A549 treated with GW870086 at 1 μM for 4 hours (cell line): ENCODE measurements at places on chromosomes 5 and 9. TPM values are rescaled to one million over a fixed set of nuclear protein-coding genes. Genes with fewer than 3 reads are reported as not detected.

Gene NUTM2G
- not detected in 5 replicates for total RNA-seq

Gene ABLIM3
- 10.7 to 13.6 TPM (median 11.1 TPM) in 5 replicates for total RNA-seq

Gene ARSI
- total RNA-seq, result 28.6 to 39.5 TPM (median 34.0 TPM) in 5 replicates

Gene PCDHAC2
- 4.0 to 5.0 TPM (median 4.4 TPM) in 5 replicates for total RNA-seq

Gene MEF2C
- 0.02 to 0.09 TPM in 2 of 5 replicates, not detected in the others for total RNA-seq

Gene ZNF367
- total RNA-seq, result 3.4 to 5.5 TPM (median 4.5 TPM) in 5 replicates

Gene CDC23
- total RNA-seq, result 21.5 to 37.9 TPM (median 27.9 TPM) in 5 replicates

Gene OGN
- total RNA-seq, result not detected in 5 replicates

Gene GHR
- total RNA-seq, result 0.03 to 0.07 TPM (median 0.06 TPM) in 4 of 5 replicates, not detected in the other

Gene DDX4
- total RNA-seq, result not detected in 5 replicates

Gene PCDHB5
- 0.94 to 1.8 TPM (median 1.5 TPM) in 5 replicates for total RNA-seq

Gene DRD1
- 0.13 to 0.23 TPM (median 0.17 TPM) in 5 replicates for total RNA-seq

Gene GPR150
- 0.08 to 0.27 TPM (median 0.21 TPM) in 3 of 5 replicates, not detected in the others for total RNA-seq

Gene IL5
- not detected in 5 replicates for total RNA-seq

Gene NSG2
- 0.25 TPM in 1 of 5 replicates, not detected in the others for total RNA-seq

Gene FGFR4
- total RNA-seq, result 18.1 to 25.8 TPM (median 22.7 TPM) in 5 replicates

Gene PDE8B
- total RNA-seq, result 1.5 to 2.1 TPM (median 1.7 TPM) in 5 replicates

Gene CENPK
- total RNA-seq, result 27.9 to 33.3 TPM (median 31.4 TPM) in 5 replicates

Gene LVRN
- total RNA-seq, result 0.06 to 0.08 TPM (median 0.07 TPM) in 3 of 5 replicates, not detected in the others

Gene TMEM215
- total RNA-seq, result 0.03 TPM in 2 of 5 replicates, not detected in the others

Gene CCL27
- total RNA-seq, result 0.19 TPM in 1 of 5 replicates, not detected in the others

Gene PCDHB9
- total RNA-seq, result 0.05 TPM in 1 of 5 replicates, not detected in the others

Gene CATSPER3
- total RNA-seq, result 0.19 to 0.50 TPM (median 0.37 TPM) in 5 replicates

Gene SPZ1
- total RNA-seq, result not detected in 5 replicates

Gene C9
- not detected in 5 replicates for total RNA-seq

Gene TAS2R1
- not detected in 5 replicates for total RNA-seq

Gene NUTM2F
- not detected in 5 replicates for total RNA-seq

Gene PCDHA10
- 0.03 to 0.05 TPM (median 0.04 TPM) in 4 of 5 replicates, not detected in the other for total RNA-seq

Gene GNAQ
- total RNA-seq, result 11.8 to 19.5 TPM (median 16.5 TPM) in 5 replicates

Gene FLT4
- total RNA-seq, result 3.0 to 5.3 TPM (median 3.6 TPM) in 5 replicates

Gene TSLP
- not detected in 5 replicates for total RNA-seq

Gene N4BP3
- 0.67 to 1.00 TPM (median 0.86 TPM) in 5 replicates for total RNA-seq

Gene FANCG
- 34.6 to 51.4 TPM (median 50.5 TPM) in 5 replicates for total RNA-seq

Gene PCDHB6
- total RNA-seq, result 0.81 to 1.2 TPM (median 0.89 TPM) in 5 replicates

Gene CAMK2A
- total RNA-seq, result 0.64 to 0.97 TPM (median 0.89 TPM) in 5 replicates

Gene TAF11L10
- total RNA-seq, result not detected in 5 replicates

Gene PCDHGA8
- 0.02 to 0.13 TPM (median 0.07 TPM) in 3 of 5 replicates, not detected in the others for total RNA-seq

Gene DYNC2I2
- total RNA-seq, result 98.2 to 144 TPM (median 134 TPM) in 5 replicates

Gene PFN3
- not detected in 5 replicates for total RNA-seq

Gene AKNA
- 3.1 to 4.5 TPM (median 3.9 TPM) in 5 replicates for total RNA-seq
